ENCODE measurements at places on chromosomes 2 and 18. TPM values are rescaled to one million over a fixed set of nuclear protein-coding genes. Genes with fewer than 3 reads are reported as not detected.
A peak's percentile ranks its signal among the peaks of the same experiment; 100 is the strongest.

GRCh38 chr18:45839414-45840395 lies 14.2 kb downstream of the SIGLEC15 start:
- peak; percentile 73 for DNase-seq

GRCh38 chr2:239870863-239871262 lies 154.3 kb downstream of the NDUFA10 start:
- DNase-seq = no peak

DNA sequence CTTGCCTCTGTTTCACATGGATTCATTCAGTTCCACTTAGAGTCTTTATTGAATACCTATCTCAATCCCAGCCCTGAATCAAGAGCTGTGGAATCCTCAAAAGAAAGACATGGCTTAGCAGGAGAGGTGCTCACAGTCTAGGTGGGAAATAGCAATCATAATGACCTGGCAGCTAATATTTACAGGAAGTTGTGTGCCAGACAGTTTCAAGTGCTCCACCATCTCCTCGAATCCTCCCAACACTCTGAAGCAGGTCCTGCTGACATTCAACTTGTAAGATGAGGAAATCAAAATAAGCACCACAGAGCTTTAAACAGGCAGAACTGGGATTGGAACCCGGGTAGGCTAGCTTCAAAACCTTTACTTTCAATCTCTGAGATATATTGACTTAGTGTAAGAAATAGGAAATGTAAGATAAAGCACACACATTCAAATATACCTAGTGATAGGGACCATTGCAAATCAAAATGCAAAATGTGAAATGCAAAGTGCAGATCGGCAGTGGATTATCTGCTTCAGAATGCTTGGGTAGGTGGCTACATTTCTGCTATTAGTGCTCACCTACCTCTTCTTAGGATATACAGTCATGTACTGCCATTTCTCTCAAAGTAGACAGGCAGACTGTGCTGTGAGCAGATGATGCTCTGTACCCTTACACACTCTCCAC lies 182.0 kb downstream of the PRKCE start:
- no peak for DNase-seq

- peak; percentile 81 for DNase-seq
Measured at GRCh38 chr2:109382951-109383350, 230.8 kb downstream of the SEPTIN10 start.

- peak; percentile 44 for DNase-seq
Measured at GRCh38 chr2:182666674-182667314, 49.3 kb upstream of the DNAJC10 start.

DNA sequence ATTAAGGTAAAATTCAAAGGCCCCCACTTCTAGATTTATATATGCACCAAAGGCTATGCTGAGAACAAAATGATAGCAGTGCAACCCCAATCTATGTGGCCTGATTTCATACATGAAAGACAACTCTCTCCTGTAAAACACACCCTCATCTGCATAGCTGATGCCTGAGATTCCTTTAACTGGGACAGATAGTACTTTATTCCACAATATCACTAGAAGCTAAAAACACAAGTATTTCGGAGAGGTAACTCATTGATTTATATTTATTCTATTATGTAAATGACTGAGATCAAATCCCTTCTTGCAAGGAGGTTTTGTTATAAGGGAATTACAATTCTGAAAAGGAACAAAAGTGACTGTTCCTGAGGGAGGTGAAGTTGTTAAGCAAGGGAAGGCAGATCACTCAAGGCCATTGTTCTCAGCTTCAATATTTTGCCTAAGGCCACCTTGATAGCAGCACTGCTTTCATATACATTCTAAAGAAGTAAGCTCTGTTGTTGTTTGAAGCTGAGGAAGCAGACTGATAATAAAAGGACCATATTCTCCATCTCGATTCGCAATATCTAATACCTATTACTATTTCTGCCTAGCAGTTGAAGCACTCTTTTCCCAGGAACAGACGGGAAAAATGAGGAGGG lies 471.0 kb upstream of the CDH7 start:
- no peak for DNase-seq

DNA sequence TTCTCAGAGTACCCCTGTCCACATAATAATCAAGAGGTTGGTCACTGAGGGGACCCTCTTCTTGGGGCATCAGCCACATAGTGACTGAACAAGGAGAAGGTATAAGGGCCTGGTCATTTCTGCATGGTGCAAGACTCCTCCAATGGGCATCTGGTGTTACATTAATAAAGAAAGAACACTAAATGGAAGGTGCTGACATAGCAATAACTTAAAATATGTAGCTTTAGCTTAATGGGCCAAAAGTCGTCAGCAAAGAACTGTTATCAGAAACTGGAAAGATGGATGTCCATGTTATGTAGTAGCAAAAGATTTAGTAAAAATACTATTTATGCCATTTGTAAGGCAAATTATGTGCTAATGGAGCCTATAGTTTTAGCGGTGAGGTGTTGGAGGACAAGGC lies 916.5 kb upstream of the SOX11 start:
- no peak for DNase-seq

DNA sequence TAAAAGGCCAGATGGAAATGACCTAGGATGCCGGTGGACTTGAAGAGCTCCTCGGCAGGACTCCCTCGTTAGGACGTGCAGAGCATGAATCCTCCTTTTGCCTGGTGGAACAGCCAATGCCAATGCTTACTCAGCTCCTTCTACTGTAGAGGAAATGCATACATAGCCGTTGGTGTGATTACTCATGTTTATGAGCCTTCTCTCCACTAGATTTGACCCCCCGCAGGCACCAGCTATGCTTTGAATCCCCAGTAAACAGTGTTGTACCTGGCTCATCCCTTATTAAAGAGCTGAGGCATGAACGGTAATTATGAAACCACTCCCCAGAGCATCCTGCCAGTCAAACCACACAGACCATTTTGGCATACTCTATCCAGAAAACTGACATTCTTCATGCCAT lies 172.8 kb downstream of the ANTXR1 start:
- DNase-seq = peak; percentile 95

DNA sequence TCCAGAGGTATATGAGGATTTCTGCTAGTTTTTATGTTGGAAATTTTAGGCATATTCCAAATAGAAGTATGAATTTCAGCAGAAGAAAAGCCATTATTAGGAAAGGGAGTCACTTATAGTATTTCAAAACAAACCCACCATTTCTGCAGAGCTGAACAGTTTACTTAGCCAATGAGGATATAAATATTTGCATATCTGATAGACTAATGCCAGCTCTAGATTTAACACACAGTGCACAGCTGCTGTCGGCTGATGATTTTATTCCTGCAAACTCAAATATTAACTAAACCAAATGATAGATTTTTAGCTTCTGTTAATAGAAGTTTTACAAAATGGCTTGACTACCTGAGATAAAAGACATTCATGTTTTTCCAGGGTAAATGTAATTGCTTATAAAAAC lies 375.8 kb upstream of the FANCL start:
- DNase-seq = no peak

DNA sequence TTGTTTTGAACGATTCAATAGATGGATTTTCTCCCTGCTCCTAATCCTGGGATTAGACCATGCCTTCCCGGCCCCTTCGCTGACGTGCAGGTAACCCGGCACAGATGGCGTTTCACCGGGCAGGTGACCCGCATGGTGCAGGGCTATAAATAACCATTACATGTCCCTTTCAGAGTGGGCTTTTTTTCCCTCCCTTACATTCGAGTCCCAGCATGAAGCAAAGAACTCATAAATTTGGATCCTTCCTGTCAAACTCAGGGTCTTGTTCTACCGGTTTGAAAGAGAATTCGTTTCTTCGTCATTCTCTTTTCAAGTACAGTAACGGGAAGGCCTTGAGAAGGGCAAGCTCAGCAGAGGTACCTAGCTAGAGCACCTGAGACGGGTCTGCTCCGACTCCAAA lies 46.1 kb downstream of the EDAR start:
- DNase-seq = no peak

- no peak for DNase-seq
Measured at GRCh38 chr2:168355121-168355520, 101.0 kb upstream of the CERS6 start.

GRCh38 chr2:49598231-49598630 lies 443.9 kb upstream of the FSHR start:
- DNase-seq = no peak

- no peak for DNase-seq
Measured at GRCh38 chr2:233598952-233599351, 18.5 kb upstream of the UGT1A8 start.

GRCh38 chr2:53188851-53189510 lies 578.6 kb upstream of the CHAC2 start:
- DNase-seq = no peak

DNA sequence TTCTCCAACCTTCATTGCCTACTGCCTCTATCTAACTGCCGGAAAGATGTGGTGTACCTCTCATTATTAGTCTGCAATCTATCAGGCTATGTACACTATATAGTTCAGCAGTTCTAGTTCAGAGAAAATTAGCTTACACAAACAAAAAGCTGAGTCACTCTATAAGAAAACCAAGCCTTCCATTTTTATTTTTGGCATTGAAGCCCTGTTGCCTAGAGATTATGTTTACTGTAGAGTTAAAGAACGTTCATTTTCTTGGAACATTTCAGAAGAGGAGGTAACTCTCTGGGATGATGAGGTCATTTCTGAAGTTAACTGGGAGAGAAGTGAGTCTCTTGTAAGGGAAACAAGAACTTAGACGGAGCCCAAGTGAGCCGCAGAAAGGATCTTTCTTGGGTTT lies 133.5 kb downstream of the FAM124B start:
- DNase-seq = peak; percentile 90

GRCh38 chr2:199130501-199130900 lies 327.2 kb downstream of the SATB2 start:
- DNase-seq = no peak

- no peak for DNase-seq
Measured at GRCh38 chr18:79558933-79559416, 120.6 kb upstream of the CTDP1 start.

DNA sequence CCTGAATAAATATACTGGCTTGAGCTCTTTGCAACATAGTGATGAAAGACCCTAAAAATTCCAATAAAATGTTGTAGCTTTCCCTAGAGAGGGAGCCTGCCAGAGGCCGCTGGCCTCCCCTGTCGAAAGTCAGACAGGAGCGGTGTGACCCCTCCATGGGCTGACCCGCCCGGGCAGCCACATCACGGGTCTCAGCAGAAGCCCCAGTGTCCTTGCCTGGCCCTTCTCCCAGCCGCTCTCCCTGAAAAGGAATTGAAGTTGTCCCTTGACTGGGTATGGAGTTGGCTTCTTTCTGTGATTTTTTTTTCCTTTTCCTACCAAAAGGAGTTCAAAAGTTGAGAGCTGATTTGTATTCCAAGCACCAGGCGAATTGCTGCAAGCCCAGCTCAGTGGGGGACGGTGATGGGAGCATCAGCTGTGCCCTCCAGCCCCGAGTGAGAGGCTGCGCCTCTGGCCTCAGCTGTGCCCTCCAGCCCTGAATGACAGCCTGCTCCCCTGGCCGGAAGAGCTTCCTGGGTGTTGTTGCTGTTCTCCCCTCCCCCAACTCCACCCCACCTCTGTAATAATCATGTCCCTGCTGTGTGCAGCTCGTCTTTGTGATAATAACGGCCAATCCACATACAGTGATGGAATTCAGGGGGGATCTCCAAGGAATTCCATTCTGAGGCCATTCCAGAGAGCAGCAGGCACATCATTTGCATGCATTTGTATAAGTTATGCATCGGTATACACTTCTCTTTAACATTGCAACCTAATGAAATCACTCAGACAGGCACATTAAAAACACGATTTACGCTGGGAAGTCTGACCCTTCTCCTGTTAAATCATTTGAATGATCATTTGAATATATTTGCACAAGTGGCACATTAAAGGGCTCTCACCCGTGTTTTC lies 501.0 kb downstream of the EIPR1 start:
- DNase-seq = no peak

GRCh38 chr2:117785740-117786139 lies 28.8 kb upstream of the DDX18 start:
- peak; percentile 42 for DNase-seq

DNA sequence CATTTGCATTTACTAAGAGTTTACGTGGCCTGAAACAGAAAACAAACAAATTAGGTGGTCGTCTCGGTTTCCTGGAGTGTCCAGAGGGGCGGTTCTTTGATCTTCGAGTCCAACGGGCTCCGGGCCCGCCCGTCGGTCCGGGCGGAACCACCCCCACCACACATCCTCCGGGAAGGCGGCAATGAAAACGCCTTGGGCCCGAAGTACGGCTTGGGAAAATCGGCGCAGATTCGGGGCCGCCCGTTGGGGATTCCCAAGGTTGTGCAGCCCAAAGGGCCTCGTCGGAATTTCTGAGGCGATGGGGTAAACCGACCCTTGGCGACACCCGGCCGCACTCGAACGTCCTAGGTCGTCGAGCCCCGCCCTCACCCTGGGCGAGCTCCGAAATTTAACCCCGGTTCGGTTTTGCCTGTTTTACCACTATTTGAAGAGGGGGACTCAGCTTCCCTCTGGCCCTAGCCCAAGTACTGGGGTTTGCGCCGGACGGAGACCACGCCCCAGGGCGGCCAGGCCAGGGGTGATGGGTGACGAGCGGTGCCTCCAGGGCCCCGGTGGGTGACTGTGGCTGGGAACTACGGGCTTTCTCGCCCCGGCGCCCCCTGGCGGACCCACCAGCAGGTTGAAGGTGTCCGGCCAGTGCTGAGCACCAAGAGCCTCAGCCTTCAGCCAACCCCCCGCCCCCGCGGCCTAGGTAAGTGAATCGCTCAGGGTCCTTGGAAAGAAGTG lies 1.9 kb upstream of the CFAP53 start:
- DNase-seq = no peak

GRCh38 chr18:79227621-79228020 lies 158.4 kb downstream of the ATP9B start:
- no peak for DNase-seq

DNA sequence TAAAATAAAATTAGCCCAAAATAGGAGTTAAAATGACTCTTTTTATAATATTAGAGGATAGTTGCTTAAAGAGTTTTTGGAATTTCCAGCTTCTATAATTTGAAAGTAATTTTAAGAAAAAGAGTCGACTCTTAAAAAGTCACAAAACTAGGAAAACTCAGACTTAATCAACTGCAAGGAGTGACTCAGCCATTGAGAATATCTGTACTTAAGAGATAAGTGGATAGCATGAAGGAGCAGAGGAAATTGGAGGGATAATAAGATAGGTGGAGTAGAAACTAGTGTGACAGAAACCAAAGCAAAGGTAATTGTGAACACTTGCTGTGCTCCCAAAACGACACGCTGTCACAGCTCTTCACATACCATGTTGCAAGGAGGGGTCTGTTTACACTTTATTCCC lies 8.4 kb downstream of the RSAD2 start:
- DNase-seq = no peak

CEP68 gene
- total RNA-seq = 3.3 TPM

CDH20 gene
- not detected for total RNA-seq

GALR1 gene
- not detected for total RNA-seq

EGR4 gene
- not detected for total RNA-seq

SLC35F6 gene
- total RNA-seq = 35.6 TPM

DUSP2 gene
- total RNA-seq = 103 TPM

STK11IP gene
- total RNA-seq = 6.7 TPM

FIGN gene
- total RNA-seq = 1.5 TPM

PSD4 gene
- 14.7 TPM for total RNA-seq

CNDP1 gene
- total RNA-seq = not detected

IKZF2 gene
- total RNA-seq = 8.3 TPM

CCDC68 gene
- 0.30 TPM for total RNA-seq

DIPK1C gene
- not detected for total RNA-seq

DTNB gene
- 12.2 TPM for total RNA-seq

All from M059J (cell line).